Mucosa of gallbladder (tissue), 1 donor: ENCODE measurements at places on chromosomes 2 and 18.

DNA sequence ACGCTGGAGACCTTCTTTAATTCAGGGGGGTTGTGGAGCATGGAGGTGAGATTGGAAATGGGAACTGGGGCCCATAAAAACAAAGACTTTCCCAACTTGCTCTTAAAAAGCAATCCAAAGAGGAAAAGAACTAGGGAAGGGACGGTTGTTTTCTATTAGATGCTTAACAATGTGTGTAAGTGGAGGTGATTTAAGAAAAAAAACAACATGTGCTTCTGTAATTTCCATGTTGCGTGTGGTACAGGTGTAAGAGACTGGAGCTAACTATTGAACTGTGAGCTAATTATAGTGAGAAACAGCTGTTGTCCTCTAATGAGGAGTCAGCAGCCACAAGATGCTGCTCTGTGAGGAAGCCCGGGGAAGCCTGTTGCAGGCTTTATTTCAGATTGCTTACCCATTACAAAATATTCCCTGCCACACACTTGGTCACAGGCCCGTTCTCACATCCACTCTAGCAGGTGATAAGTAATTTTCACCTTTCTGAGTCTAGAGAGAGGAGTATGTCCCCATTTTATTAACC lies 280.6 kb upstream of the PARD3B start:
- DNase-seq = no peak

DNA sequence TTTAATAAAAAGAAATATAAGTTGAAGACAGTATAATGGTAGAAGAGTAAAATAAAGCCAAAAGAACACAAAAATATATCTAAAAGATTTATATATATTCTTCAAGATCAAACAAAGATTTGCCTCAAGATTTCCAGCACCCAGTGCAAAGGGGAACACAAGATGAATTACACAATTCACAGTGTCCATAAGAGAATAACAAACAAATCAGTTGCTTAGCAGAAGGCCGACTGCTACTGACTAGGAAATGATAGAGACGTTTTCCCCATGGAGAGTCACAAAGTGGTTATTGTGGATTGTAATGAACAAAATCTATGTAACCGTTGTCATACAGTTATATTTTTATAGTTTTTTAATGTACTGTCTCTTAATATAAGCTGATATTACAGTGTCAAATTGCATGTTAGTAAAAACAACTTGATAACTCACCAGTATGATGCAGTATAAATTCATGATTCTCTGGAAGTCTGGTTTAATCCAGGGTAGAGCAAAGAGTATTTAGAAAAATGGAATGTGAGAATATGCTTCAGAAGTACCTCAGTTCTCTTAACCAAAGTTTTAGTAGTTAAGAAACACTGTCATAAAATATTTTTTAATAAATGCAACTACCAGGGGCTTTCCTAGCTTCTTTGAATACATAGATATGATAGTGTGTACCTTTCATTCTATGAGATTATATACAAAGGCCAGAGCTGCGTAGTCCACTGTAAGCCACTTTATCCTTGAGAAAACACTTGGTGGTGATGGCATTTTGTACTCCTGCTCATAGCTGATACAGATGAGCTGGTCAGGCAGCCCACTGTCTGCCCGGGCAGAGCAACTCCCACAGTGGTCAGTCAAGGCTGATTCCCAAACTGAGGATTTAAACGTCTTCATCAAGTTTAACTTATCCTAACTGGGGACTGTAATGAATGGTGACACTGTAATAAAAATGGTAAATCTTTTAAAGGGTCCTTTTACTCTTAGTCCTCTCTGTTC lies 180.5 kb upstream of the DTNA start:
- no peak for DNase-seq

DNA sequence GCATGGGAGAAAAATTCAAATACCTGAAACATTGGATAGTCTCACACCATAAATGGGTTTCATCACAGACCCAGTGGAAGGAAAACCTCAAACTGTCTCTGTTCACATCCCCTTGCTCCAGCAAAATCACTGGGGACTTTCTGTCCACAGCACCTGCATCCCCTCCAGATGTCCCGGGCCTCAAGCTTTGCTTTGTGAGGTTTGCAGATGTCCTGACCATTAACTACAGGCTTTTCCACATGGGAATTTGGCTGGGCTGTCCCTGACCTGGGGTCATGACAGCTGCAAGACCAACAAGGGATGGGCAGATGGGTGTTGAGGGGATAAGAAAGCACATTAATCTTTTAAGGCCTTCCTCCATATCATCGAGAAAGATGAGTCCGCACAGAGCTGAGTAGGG lies 427.9 kb downstream of the TXNL1 start:
- DNase-seq = no peak

GRCh38 chr2:28469304-28469703 lies 26.6 kb upstream of the PLB1 start:
- DNase-seq = no peak

DNA sequence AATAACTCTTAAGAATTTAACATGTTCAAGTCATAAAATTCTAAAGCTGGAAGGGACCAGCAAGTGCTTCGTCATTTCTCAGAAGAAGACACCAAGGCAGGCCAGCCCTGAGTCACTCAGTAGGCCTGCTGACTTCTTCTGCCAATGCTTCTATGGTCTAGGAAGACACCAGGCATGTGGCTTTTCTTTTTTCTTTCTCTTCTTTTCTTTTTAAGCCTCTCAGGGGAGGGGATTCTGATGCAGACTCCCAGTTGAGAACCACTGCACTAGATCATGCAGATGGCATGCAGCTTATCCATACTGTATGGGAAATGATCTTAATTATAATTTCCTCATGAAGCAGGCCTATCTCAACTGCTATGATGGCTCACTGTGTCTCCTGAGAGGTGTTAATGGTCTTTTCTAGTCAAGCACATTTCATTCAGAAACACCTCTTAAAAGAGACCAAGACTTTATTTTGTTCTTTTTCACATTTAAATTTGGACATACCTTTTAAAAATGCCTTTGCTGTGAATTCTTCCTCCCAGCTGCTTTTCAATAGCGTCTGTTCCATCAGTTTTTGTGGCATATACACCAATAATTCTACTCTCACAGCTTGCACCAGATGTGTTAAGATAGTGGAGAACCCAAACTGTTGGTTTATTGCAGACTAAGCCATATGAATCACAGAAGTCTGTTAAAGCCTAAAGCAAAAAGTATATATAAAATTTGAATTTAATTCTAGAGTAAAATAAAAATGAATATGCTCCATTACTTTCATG lies 11.3 kb downstream of the KCTD18 start:
- DNase-seq = no peak

DNA sequence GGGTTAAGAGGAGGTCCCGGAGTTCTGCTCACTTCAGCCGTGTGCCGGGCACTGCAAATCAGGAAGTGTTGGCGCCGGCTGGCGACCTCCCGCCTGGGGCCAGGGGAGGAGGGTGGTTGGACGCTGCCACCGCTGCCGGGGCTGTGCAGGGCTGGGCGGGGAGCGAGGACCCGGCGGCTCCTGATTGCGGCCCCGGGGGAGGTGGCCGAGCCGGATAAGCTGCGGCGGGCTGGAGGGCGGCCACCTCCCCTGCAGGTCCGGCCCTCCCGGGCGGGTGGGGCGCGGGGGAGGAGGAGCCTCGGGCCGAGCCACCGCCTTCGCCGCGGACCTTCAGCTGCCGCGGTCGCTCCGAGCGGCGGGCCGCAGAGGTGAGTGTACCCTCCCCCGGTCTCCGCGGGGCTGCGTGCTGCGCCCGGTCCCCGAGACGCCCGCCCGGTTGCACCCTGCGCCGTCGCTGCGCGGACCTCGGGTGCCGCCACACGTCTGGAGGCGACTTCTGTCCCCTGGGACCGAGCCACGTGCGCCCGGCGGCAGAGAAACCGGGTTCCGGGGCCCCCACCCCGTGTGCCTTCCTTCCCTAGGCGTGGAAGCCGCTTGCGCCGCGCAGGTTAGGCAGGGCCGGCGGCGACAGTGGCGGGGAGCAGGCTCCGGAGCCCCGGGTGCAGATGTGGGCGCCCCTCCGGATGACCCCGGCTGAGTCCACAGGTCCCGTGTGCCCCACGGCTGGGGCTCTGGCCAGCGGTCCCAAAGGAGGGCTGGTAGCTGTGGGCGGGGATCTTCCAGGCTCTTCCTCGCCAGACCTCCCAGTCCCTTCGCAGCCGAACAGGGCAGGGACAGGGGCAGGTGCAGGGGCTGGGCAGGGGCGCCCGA lies at the start of gene STEAP3:
TSS of gene STEAP3 (plus strand) at position 314 of the 870 bp plus-strand sequence. CDS start 7,179 bp downstream, outside the sequence.
- peak; percentile 54 for DNase-seq

DNA sequence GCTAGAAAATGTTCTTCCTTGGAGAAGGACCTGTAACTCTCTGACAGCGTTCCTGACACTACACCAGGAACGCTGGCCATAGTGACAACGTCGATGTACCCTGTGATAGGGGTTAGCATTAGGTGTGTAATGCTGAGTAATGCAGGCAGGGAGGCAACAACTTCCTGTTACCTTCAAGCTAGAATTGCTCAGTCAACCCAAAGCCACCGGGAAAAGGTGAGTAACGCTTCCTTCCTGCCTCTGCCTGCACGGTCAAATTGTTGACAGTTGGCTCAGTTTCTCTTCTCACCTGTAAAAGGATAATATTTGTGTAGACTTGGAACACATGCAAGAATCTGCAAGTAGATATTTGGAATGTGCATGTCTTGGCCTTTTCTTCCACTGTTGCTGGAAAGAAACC lies 12.7 kb downstream of the FAM110C start:
- DNase-seq = peak; percentile 46

GRCh38 chr18:56323673-56324072 lies 314.7 kb downstream of the TXNL1 start:
- no peak for DNase-seq

DNA sequence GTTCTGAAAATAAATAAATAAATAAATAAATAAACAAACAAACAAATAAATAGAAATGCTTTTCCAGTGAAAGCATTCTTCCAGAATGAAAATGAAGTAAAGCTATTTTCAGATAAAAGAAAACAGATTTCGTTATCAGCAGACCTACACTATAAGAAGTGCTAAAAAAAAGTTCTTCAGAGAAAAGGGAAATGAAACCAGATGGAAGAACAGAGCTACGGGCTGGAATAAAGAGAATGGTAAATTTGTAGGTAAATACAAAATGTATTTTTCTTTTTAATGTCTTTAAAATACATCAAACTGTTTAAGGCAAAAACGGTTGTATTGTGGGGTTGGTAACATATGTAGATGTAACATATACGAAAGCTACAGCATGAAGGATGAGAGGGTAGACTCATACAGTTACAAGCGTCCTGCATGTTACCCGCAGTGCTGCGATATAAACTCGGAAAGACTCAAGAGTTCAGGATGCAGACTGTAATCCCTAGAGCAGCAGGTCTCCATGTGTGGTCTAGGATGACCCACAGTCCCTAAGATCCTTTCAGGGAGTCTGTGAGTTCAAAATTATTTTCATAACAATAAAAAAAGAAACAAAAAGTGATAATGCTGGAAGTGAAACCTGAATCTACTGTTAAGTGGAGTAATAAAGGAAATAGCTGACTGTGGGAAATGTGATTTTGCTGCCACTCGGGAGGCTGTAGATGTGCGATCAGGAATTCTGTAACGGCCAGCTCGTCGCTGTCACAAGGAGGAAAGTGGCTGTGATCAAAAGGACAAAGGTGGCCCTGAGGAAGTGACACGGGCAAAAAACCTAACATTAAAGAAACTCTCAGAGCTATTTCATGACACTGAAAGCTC lies 5.3 kb upstream of the RAB12 start:
- no peak for DNase-seq

GRCh38 chr2:42095923-42096408 lies 48.1 kb downstream of the PKDCC start:
- peak; percentile 83 for DNase-seq

DNA sequence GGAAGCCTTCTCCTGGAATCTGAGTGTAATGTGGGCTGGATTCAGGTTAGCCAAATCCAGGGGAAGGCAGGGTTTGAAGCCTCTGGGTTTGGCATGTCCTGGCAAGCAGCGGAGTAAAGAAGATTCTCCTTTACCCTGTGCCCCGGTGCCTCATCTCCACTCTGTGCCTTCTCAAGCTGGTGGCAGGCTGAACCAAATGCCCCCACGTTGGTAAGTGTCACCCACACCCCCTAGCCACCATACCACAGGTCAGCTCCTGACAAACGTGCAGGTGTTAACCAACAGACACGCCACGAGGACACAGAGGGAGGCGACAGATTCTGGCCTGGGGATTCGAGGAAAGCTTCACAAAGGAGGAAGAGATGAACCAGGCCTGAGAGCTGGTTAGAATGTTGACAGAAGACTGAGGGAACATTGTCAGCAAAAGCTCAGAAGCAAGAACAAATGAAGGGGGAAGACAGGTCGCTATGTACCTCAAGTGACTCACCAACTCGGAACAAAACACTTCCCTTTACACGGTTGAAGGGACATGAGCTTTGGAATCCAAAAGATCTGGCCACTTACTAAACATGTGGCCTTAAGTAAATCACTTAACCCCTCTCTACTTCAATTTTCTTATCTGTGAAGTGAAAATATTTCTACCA lies 85.2 kb upstream of the LCLAT1 start:
- DNase-seq = no peak

- DNase-seq = peak; percentile 46
Observed at GRCh38 chr2:170813611-170814532, 2.8 kb upstream of the GAD1 start.

GRCh38 chr2:177193240-177193639 lies 19.4 kb upstream of the HNRNPA3 start:
- no peak for DNase-seq

DNA sequence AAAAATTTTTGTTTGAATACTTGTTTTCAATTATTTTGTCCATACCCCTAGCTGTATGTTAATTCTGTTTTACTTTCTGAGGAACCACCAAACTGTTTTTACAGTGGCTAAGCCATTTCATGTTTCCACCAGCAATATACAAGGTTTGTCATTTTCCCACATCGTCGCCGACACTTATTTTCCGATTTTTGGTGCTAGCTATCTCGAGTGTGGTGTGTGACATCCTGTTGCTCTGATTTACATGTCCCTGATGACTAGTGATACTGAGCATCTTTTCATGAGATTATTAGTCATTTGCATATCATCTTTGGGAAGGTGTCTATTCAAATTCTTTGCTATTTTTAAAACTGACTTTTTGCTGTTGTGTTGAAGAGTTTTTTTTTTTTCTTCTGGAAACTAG lies 7.2 kb upstream of the GPC1 start:
- DNase-seq = no peak

GRCh38 chr2:1973636-1974035 lies 229.3 kb upstream of the PXDN start:
- no peak for DNase-seq

- no peak for DNase-seq
Observed at GRCh38 chr2:237120916-237121315, 35.2 kb downstream of the COPS8 start.

- no peak for DNase-seq
Observed at GRCh38 chr2:575030-575726, 102.0 kb downstream of the TMEM18 start.

DNA sequence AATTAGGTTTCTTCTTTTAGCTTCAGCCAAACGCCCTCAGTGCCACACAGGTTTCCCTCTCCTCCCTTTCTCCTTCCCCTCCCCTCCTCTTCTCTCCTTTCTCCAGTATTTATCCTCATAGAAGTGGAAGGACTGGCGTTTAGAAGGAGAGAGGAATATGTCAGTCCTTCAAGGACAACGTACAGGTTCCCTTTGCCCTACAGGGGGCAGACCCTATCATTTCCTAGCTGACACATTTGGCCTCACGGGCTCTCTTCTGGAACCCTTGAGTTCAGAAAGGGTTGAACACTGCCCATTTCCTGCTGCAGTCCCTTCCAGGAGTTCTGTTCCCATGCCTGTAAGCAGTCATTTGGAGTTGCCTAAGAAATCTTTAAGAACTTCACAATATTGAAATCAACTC lies 46.1 kb downstream of the CDCA7 start:
- DNase-seq = no peak

- no peak for DNase-seq
Observed at GRCh38 chr2:25386971-25387875, 45.5 kb upstream of the DNMT3A start.
